GDM1 (cell line): ENCODE measurements at places on chromosomes 5 and 9.

DNA sequence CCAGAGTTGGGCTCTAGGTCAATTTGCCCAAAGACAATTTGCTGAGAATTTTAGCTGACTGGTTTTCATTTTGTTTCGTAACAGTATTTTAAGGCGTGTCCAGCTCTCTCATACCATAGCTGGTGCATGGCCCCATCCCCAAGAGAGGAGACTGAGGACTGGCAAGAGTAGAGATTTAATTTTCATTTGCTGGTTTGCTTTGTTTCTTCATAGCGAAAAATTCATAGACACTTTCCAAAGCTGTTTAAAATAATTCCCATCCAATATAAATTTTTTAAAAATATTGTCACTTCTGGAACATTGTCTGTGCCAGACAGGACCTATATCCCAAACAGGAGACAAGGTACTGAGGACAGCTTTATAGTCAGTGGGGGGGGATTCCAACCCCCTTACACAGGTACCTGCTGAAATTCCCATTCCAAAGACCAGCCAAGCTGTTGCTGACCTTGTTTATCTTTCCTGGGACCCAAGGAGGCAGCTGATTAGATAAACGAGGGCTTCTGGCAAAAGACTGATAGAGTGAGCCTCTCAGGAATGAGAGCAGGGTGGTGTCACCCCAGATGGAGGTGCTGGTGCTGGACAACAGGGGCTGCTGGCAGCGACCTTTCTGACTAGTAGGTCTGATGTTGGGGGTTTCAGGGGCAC, 6.8 kb upstream of the ANGPTL2 start:
- DNase-seq: no peak

GRCh38 chr5:139669662-139670368, 21.7 kb downstream of the CXXC5 start:
- peak; percentile 90 for DNase-seq

DNA sequence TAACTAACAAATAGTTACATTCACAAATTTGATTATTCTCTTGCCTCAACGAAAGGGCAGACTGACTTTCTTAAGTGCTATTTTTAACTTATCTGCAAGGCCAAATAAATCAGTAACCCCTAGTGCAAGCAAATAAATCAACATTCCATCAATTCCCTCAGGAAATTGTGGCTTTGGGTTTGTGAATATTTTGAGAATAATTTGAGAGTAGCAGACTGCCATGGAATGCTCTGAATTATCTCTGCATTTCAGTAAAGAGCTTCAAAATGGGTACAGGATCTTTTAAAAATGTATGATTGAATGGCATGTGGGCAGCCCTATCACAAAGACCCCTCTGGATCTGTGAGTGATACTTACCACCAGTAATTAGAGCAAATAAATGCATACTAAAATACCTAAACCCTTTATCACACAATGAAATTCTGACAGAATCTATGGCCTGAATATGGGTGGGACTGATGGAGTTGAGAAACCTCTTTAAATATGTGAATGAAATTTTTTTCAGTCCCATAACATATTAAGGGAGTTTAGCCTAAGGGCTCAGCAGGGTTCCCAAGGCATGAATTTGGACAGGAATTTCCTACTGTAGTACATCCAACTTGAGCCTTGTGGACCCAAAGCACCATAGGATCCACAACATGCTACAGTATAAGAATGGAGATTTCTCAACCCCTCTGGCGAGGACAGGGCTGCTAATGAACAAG, 92.5 kb upstream of the ITGA2 start:
- DNase-seq: no peak

DNA sequence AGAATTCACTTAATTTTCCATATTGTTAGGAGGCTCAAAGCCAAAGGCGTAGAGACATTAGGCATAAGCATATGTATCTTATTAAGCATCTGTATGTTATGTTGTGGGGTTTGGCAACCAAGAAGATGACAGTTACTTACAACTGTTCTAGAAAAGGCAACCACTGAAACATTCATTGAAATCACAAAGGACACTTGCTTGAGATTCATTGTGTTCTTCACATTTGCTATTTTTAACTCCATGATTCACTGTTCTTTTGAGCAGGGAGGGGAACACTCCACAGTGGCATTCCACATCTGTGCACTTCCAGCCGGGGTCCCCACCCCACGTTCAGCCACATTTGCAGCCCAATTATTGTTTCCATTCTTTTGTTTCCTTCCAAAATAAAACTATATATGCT, 107.1 kb downstream of the PALM2AKAP2 start:
- DNase-seq: no peak

DNA sequence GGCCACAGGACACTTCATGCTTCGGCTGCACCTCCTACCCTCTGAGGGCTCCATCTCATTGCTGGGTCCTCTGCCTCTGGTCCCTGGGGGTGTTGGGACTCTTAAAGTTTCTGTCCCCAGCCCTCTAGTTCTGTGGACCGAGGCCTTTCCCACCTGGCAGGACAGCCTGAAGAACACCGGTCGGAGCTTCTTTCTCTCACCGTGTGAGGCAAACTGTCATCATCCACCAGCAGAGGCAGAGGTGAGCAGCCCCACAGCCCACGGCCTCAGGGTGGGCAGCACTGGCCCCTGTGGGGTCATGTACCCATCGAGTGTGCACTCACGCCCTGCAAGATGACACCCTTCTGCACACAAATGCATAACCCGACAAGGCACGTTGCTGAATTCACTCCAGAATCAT, 49.9 kb downstream of the IRX2 start:
- no peak for DNase-seq

- DNase-seq: no peak
Measured at GRCh38 chr5:150114773-150115408, 28.5 kb upstream of the CSF1R start.

- no peak for DNase-seq
Measured at GRCh38 chr5:146548781-146549449, 32.9 kb upstream of the GPR151 start.

DNA sequence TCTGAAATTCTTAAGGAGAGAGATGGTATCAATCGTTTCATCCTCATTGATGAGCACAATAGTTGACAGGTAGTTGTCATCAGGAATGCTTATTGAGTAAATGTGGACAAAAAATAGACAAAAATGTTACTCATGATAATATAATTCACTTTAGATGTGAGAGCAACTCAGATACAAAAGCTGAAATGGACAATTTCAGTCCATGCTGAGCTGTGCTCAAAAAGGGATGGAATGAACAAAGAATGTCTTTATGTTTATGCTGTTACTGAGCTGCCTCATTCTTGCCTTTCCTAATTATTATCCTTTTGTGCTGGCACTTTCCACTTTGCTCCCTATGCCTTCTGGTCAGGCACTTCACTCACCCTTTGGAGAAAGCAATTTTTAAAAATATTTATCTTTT, 49.5 kb downstream of the JAKMIP2 start:
- no peak for DNase-seq

- no peak for DNase-seq
Measured at GRCh38 chr9:35619800-35620158, 1.6 kb upstream of the CD72 start.

DNA sequence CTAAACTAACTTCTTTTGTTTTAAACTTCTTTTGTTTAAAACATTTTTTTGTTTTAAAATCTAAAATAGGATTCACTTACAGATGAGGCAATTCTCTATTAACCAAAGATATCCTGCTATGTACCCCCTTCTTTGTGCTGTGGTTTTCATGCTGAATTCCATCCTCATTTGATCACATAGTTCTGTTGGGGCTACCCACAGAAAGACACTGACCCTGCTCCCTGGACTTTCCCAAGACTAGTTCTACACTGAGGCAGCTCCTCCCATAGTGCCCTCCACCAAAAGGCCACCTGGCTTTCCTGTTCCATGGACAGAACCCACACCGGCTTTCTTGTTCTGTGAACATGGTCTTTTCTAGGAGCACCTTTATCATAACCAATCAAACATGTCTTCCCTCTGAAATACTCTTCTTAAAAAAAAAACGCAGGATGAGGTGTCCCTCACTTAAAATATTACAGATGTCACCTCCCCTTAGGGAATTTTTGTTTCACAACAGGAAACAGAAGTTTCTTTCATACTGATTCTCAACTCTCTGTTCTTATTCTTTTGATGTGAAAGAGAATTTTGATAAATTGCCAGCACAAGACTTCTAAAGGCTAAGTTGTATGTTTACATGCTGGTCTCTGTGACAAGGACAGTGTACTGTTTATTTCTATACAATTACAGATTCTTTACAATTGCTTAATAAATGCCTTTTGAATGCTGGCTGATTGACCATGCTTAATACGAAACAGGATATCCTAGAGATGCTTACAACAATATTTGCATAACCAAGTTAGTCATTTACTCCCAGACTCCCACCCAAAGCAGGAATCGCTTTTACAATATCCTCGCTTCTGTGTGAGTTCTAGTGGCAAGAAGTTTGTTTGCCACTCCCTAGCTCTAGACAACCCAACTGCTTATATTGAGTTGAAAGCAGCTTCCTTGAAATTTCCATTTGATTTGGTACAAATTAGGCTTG, 300.4 kb downstream of the DTWD2 start:
- no peak for DNase-seq

DNA sequence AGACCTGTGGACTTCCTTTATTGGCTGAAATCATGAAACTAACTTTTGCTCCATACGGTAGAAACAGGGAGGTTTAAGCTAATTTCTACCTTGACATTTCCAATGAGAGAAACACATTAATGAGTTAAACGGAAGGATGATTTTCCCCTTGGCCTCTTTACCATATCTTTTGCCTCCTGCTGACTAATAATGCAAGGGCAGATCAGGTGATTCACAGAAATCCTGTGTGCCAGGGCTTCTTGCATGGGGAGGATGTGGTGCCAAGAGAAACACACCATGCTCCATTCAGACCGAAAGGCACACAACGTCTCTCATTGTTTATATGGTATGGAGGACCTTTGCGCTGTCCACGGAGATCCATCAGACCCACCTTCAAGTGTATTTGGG, 17.4 kb upstream of the PRLR start:
- DNase-seq: no peak

DNA sequence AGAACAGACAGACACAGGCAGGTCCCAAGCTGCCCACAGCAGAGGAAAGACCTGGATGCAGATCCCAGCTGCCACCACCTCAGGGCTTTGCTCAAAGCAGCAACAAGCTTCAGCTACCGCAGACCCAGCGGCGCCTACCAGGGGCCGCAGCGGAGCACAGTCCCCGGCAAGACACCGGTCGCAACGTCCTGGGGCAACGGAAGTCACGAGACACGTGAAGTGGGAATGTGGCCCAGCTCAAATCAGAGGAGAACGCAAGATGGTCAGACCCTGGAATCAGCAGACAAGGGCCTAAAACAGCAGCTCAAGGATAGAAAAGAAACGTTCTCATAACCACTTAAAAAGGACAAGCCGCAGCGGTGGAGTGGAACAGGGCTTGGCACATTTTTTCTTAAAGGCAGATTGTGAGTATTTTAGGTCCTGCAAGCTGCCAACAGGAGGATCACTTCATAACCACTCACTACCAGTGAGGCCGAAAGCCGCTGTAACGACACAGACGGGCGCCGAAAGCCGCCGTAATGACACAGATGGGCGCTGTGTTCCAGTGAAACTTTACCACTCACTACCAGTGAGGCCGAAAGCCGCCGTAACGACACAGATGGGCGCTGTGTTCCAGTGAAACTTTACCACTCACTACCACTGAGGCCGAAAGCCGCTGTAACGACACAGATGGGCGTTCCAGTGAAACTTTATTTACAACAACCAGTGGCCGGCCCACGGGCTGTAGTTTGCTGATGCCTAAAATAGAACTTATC, 21.7 kb downstream of the SLC9A3 start:
- no peak for DNase-seq

GRCh38 chr9:110068212-110068611, 139.7 kb downstream of the C9orf152 start:
- no peak for DNase-seq

DNA sequence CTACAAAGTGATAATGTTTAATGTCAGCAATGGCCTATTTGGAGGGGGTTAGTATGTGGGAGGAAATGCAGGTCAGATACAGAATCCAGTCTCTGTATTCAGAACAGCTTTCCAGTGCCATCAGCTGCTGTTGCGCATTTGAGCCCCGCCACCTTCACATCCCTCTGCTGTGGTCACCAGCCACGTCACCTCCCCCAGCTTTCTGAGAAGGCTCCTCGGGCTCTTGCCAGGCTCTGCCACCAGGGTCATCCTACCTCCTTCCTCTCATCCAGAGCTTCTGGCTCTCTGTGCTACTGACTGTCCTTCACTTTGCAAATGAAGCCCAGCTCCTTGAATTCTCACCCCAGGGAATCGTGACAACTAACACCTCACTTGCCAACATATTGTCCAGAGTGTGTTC, 138.8 kb downstream of the PIK3R1 start:
- no peak for DNase-seq

GRCh38 chr9:90421786-90422185, 220.8 kb downstream of the DIRAS2 start:
- no peak for DNase-seq

DNA sequence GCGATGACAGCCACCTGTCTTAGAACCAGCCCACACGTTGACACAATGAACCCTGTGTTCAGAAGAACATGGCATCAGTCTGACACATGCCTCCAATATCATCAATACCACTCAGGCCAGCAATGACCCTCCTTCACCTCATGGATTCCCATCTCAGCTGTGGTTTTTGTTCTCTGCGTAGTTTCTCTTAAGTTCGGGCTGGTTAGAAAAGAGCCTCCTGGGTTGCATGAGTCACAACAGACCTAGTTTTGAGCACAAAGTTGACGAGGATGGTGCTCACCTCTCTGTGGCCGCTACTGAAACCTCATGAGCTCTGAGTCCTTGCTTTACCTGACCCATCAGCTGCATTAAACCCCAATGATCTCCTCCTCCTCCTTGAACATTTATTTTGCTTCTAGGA, 299.9 kb downstream of the SPOCK1 start:
- DNase-seq: no peak

DNA sequence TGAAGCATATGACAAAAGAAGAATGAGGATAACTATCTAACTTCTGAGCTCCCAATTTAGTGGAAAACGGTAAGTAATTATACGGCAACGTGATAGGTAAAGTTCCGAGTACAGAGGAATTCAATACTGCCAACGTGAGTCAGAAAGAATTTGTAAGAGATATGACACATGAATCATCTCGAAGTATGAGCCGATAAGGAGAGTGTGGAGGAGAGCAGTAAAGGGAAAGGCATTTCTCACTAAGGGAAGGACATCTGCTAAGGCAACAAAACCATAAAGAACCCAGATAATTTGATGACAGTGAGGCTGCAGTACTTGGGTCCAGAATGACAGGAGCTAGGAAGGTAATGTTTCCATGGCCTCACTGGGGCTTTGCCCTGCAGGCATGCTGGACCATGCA, 11.0 kb downstream of the MPDZ start:
- DNase-seq: no peak

GRCh38 chr5:112848116-112848811, 12.8 kb upstream of the SRP19 start:
- peak; percentile 51 for DNase-seq

GRCh38 chr9:130276121-130276520, 10.6 kb downstream of the HMCN2 start:
- DNase-seq: no peak

GRCh38 chr9:114174876-114175771, 19.8 kb downstream of the COL27A1 start:
- DNase-seq: no peak

- no peak for DNase-seq
Measured at GRCh38 chr9:71955300-71955915, 44.0 kb downstream of the C9orf85 start.
